Ecto neural progenitor cell (in vitro differentiated cells): ENCODE measurements at places on chromosomes 12 and 14.
A peak's percentile ranks its signal among the peaks of the same experiment; 100 is the strongest.

DNA sequence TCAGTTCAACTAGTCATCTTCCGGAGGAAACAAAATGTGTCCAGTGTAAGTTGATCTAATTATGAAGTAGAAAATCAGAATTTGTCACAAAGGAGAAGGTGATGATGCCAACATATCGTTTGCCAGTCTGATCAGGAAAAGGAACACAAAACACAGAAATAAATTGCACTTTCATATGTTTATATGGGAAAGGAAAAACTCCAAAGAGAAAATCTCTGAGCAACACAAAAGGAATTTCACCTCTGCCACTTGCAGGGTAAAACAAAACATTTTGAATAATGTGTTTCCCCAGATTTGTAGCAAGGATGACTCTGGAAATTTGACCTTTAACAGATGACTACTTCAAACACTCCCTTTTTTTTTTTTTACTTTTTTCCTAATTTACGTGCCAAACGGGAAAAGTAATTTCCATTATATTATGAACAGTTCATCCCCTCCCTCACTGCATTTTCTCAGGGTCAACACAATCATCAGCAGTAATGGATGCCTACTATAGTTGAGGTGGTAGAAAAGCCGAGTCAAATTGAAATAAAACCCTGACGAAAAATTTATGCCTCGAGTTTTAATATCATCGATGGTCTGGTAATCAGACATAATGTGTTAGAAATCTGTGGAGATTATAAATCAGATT is 25.6 kb downstream of the MGAT4C start:
- DNase-seq = no peak

DNA sequence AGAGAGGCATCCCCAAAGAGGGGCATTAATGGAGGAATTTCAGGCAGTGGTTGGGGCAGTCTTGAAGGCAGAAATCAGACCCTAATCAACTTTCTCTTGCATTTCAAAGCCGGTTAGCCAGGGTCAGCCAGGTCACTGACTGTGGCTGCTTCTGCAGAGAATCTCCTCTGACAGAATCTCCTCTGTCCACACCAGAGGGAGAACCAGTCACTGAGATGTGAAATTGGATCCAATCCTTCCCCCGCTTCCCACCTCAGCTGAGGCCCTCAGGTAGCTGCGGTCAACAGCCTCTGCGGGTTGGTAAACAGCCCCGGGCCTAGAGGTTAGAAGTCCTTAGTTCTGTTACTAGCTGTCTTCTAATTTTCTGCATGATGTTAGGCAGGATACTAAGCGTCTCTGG is 39.8 kb upstream of the NUAK1 start:
- DNase-seq = peak; percentile 76

GRCh38 chr12:49455501-49455900 is 83.3 kb upstream of the KCNH3 start:
- DNase-seq = peak; percentile 29

- no peak for DNase-seq
Observed at GRCh38 chr14:104286086-104286485, 147.7 kb downstream of the KIF26A start.

DNA sequence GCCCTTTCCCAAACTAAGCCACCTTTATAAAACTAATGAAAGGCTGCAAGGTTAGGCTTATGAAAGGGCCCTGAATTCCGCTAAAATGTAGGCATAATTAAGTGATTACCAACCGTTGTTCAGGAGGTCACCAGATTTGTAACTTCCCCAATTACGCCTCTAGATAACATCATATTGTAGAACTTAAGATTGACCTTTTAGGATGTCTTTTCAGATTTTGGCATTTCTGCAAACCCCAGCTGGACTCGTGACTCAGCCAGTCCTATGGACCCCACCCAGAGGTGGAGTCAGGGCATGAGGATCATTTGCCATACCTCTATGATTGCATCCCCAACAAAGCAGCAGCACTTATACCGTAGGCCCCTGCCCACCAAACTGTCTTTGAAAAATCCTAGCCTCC is 3.7 kb upstream of the LPCAT3 start:
- DNase-seq = no peak

GRCh38 chr12:43760396-43760795 is 1.6 kb downstream of the IRAK4 start:
- no peak for DNase-seq

- DNase-seq = no peak
Observed at GRCh38 chr12:81859521-81859920, 100.4 kb upstream of the PPFIA2 start.

- no peak for DNase-seq
Observed at GRCh38 chr12:67352682-67353081, 83.5 kb downstream of the CAND1 start.

DNA sequence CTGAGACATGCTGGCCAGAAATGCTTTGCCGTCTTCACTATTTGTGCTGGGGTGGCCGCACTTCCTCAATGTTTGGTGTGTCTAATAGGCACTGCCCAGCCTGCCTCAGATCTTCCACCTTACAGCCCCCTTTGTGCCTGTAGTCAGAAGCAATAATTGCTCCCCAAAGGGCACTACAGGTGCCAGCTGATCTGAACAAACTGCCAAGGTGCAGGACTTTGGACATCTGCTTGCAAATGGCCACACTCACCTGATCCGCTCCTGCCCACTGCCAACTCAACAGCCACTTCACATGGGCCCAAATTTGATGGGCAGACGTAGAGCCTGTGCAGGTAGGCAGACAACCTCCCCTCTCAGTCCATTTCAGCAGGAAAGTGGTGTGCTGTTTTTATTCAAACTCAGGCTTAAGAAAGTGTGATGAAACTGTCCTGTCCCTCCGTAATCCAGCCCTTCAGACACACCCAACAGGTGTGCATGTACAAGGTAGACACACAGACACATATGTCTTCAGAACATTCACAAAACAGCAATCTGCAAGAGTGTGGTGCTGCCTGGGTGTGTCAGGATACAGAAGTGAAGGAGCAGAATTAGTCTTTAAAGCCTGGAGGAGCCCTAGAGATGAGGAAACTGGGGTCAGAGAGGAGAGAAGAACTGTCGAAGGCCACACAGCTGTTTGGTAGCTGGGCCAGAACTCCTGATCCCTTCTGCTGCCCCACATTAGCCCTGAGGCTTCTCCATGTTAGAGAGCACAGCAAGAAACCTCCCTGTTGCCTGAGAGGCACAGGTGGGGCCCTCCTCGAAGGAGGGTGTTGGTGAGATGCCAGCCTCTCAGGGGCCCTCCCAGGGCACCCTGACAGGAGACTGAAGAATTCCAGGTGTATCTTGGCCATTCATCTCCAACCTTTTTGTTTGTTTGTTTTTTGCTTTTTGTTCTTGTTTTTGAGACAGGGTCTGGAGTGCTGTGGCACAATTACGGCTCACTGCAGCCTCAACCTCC is 4.4 kb upstream of the KRT75 start:
- peak; percentile 37 for DNase-seq

DNA sequence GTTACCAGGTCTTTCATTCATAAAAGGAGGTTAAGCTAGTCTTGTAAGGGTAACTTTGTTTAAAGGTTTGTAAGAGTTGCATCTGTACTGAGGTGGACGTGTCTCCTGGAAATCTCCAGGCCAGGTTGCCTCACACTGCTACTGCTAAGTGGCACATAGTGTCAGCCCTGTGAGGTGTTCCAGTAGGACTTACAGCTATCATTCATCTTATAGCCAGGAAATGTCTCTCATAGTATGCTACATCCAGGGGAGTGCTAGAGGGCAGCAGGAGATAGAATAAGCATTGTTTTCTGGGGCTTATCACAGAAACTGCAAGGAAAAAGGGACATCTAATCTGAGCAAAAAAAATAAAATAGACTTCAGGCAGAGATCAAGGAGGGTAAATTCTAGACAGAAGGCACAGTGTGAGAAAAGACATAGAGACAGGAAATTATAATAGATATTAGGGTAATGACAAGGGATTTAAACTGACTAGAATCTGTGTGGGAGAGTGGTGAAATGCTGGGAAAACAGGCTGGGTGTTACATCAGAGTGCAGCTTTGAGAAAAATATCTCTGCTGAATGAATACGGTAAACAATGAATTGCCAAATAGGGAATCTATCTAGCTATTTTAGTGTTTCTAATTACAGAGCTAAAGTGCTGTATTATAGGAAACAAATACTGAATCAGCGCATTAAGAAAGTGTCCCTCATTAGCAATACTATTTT is 205.1 kb upstream of the ABCD2 start:
- DNase-seq = no peak

DNA sequence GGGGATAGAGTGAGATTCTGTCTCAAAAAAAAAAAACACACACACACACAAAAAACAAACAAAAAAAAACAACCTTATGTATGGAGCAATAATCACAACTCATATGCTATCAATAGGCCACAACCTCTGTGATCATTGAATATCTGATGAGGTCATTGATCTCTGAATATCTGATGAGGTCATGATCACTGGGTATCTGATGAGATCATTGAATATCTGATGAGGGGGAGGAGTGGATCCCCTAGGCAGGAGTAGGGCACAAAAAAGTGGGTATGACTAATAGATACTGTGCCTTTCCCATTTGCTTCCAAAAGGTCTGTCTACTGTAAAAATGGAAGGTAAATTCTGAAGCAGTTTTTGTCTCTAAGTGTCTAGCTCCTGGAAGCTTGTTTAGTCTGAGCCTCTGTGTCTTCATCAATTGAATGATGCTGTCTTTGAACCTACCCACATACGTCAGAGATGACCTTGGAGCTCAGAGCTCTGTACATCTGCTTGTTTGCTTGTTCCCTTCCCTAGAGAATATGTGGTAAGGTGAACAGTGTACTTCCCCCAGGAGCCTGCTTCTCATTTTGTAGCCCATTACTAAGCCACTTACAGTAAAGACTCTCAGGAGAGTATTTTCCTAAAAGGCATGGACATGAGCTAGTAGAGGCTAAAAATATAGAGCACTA is 13.6 kb downstream of the PAH start:
- DNase-seq = no peak
